ENCODE measurements at places on chromosomes 2 and 18.

- no peak for DNase-seq
Observed at GRCh38 chr2:168767258-168767657, 35.2 kb upstream of the NOSTRIN start.

- DNase-seq = no peak
Observed at GRCh38 chr2:181576431-181576830, 80.5 kb downstream of the CERKL start.

DNA sequence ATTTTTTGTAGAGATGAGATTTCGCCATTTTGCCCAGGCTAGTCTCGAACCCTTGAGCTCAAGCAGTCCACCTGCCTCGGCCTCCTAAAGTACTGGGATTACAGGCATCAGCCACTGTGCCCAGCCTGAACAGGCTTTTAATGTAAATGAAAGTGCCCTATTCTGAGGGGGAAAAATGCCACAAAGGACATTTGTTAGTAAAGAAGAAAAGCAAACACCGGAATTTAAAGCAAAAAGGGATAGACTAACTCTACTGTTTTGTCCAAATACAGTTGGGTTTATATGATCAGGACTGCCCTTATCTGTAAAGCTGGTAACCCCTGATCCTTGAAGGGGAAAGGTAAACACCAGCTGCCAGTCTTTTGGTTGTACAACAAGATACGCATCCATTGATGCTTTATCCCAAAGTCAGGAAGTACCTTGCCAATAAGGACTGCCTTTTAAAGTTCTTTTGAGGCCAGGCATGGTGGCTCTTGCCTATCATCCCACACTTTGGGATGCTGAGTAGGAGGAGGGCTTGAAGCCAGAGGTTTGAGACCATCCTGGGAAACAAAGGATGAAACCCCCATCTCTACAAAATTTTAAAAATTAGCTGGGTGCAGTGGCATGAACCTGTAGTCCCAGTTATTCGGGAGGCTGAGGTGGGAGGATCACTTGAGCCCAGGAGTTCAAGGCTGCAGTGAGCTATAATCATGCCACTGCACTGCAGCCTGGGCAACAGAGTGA is 13.1 kb downstream of the CLEC4F start:
- no peak for DNase-seq

GRCh38 chr2:236667526-236667925 is 97.9 kb downstream of the ACKR3 start:
- no peak for DNase-seq

- no peak for DNase-seq
Observed at GRCh38 chr2:13818002-13818401, 814.5 kb upstream of the LRATD1 start.

- DNase-seq = no peak
Observed at GRCh38 chr2:16425462-16426336, 239.9 kb downstream of the CYRIA start.

DNA sequence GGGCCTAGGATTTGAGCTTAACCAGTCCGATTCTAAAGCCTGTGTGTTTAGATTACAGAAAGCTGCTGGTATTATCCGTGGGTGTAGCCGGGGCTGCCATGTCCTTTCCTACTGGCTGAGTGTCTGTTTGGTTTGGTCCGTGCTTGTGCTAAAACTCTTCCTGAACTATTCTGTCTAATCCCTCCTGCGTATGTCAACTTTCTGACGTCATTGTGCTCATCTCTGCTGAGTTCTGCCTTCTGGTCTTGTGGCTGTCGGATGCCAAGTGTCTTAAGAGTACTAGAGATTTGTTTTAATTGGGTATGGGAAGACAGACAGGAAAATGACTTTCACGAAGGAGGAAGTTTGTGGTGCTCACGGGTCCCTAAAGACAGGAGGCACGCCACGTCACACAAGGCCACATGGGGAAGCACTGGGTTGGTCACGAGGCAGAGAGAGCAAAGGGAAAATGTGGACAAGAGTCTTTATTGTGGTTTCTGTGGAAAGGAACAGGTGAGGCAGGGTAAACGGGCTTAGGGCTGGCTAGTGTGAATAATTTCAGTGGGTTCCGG is 31.8 kb upstream of the NTSR2 start:
- no peak for DNase-seq

GRCh38 chr2:218400930-218401881 is 1.5 kb downstream of the CTDSP1 start:
- no peak for DNase-seq

- DNase-seq = no peak
Observed at GRCh38 chr2:126653109-126653508, 2.8 kb upstream of the GYPC start.

- DNase-seq = no peak
Observed at GRCh38 chr2:216034065-216034464, 20.7 kb upstream of the MREG start.

DNA sequence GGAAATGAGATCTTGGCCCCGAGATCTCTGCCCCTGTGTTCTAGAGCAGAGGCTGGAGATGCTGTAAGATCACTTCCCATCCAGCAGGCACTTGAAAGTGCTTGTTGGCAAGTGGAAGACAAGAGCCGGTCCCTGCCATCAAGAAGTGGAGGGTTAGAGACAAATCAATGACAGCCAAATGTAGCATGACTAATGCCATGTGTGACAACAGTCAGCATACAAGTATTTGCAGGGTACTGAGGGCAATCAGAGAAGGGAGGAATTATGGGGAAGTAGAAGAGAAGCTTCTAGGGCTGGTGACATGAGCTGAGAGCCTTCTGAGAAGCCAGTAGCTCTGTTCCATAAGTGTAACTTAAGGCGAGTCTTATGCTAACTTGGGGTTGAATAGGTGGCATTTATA is 58.6 kb downstream of the TMEM17 start:
- no peak for DNase-seq

GRCh38 chr2:47769318-47769717 is 13.6 kb upstream of the MSH6 start:
- DNase-seq = no peak

DNA sequence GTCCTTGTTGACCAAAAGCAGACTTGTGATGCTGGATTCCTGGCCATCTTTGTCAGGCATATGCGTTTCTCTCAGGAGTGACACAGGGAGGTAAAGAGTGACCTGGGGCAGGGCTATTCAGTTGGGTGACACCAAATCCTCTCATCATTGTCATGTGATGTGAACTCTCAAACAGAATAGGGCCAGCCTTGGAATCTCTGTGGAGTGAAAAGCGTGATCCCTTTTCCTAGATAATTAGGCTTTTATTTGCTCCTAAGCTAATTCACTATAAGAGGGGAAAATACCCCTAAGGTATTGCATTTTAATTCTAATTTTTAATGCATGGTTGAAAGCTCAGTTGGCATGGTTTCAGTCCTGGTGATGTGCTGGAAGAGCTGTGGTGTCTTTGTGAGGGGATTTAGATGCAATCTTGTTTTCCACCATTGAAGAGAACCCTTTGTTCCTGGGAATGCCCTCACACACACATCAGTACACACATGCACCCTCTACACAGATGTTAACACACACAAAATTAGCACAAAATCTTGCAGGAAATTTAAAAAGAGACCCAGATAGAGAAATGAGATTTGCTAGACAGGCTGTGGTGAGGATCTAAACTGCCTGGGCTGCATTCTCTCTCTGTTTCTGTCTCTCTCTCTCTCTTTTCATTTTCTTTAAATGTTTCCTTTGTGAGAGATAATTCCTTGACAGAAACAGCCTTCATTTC is 349.9 kb downstream of the TSN start:
- no peak for DNase-seq

DNA sequence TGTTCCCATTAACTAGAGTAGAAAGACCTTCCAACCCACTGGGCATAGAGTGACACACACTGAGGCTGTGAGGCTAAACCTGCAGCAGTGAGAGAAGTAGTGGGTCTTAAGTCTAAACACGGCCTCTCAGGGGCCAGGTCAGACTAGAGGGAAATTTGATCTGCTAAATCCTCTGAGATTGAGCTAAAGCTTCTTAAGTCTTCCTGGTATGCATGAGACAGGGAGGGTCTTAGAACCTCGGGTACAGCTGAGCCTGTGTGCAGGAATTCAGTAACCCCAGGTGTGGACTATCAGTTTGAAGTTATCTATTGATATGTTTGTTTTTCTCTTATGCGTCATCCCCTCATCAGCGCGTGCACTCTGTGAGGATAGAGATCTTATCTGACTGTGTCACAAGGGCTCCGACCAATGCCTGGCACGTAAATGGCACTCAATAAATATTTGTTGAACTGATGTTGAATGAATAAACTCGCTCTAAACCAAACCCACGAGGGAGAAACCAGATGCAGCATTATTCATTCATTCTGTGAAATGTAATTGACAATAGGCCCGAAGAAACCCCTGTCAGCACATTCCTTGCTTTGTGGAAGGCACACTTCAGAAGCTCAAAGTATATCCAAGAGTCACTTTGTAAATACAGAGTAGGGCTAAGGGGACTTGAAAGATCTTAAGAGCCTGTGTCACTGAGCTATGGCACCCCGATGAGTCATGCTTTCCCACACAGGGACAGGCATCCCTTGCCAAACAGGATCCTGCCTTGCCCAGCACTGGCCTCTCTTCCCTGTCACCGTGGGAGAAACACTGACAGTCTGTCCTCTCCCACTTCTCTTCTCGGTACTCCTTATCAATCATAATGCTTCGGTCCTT is 21.7 kb upstream of the RAB10 start:
- DNase-seq = no peak

Data from NCI-H2081 treated with DMSO at 0.1 percent for 48 hours (cell line).